Suppressor macrophage (primary cell): ENCODE measurements at places on chromosomes 16 and 17.

- DNase-seq = no peak
These were observed 2.2 kb downstream of the GRB7 start for GRCh38 chr17:39739885-39740356.

GRCh38 chr16:15816228-15816627 lies 40.6 kb downstream of the MYH11 start:
- DNase-seq = no peak

GRCh38 chr17:81152288-81152828 lies 12.9 kb upstream of the PVALEF start:
- peak; percentile 73 for DNase-seq

GRCh38 chr16:54444851-54445458 lies 158.4 kb upstream of the IRX3 start:
- no peak for DNase-seq

GRCh38 chr17:35160354-35161201 lies 13.0 kb downstream of the UNC45B start:
- DNase-seq = no peak

- peak; percentile 17 for DNase-seq
These were observed 163.9 kb downstream of the PRKCB start for GRCh38 chr16:23999663-24000062.

DNA sequence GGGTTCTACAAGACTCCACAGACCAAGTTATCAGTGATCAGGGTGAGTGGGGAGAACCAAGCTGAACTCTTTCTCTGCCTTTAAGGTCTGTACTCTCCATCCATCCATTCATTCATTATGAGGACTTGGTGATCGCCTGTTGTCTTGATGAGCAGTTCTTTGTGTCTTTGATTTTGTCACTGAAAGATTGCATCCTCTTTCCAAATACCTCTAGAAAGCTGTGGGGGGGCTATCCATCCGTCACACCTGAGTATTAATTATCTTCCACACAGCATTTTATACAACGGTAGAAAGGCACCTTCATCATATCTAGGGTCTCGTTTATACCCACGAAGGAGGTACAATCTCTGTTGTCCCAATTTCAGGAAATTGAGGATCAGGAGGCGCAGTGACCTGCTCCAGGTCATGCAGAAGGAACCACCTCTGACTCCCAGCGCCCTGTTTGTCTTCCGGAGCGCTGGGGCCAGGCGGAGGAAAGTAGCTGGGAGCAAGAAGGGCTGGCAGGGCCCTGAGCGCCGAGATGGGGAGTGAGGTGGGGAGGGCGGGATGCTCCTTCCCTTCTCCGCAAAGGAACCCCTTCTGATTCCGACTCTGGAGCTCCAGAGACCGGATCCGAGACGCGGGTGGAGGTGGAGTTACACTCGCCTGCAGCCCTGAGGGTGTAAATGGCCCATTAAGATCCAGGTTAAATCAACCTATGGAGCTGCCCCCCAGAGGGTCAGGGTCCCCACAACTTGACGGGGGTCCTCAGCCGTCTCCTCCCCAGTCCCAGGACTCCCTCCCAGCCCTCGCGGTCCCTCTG lies 605 bp upstream of the ABAT start:
- peak; percentile 3 for DNase-seq

DNA sequence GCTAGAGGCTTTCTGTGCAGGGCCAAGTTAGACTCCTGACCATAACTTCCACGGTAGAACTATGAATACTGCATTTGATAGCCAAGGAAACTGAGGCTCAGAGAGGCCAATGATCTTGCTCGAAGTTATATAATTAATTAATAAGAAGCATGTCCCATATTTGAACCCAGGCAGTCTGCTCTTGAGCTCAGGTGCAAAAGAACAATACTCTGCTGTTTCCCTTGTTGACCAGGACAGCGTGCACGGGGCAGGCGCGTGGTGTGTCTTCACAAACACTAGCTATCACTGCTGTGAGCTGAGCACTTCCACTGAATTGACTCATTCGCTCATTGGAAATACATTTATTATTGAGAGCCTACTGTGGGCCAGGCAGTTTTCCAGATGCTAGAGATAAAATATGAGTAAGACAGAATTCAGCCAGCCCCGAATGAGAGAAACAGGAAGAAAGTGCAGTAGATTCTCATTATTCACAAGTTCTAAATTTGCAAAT lies 1.6 kb downstream of the CHD9 start:
- peak; percentile 22 for DNase-seq

- no peak for DNase-seq
These were observed 16.2 kb upstream of the KPNA2 start for GRCh38 chr17:68019336-68019674.
